ENCODE measurements at places on chromosomes 7 and 10.

- no peak for DNase-seq
- no peaks in the 10 kb centered on the region for H3K36me3 ChIP-seq
Observed at GRCh38 chr7:141549582-141549981, 1.6 kb upstream of the AGK start.

DNA sequence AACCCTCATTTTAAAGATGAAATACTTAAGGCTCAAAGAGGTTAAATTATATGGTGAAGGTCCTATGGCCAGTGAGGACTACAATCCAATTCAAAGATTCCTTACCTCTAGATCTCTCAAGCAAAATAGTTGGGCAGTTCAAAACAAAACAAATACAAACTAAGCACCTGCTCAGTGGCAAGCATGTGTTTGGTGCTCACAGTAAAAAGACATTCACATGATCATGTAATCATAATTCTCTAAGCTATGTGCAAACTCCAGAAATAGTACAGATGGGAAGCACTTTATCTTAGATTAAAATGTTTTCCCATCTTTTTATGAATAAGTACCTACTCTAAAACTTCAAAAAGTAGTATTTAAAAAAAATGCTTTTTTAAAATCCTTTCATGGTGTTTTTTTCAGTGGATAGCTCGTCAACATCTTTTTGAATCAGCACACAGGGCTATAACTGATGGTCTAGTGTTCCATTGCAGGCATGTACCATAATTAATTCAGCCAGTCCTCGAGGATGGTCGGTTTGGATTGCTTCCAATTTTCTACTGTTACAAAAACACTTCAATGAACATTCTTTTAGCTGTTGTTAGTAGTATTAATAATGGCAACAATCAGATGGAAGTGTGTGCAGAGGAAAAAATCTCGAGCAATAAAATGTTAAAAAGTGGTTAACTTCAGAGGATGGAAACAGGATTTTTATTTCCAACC is 58.4 kb downstream of the CHCHD3 start:
- no peak overlapping the region for H3K4me3 ChIP-seq
- no peaks in the 10 kb centered on the region for H3K36me3 ChIP-seq
- H3K27ac ChIP-seq = no peak overlapping the region
- no peaks in the 10 kb centered on the region for H3K27me3 ChIP-seq

- no peaks in the 10 kb centered on the region for H3K36me3 ChIP-seq
- no peaks in the 10 kb centered on the region for H3K4me1 ChIP-seq
- H3K27me3 ChIP-seq = peaks cover 50% of the 10 kb centered on the region
Observed at GRCh38 chr7:189719-190118, 2.7 kb upstream of the FAM20C start.

DNA sequence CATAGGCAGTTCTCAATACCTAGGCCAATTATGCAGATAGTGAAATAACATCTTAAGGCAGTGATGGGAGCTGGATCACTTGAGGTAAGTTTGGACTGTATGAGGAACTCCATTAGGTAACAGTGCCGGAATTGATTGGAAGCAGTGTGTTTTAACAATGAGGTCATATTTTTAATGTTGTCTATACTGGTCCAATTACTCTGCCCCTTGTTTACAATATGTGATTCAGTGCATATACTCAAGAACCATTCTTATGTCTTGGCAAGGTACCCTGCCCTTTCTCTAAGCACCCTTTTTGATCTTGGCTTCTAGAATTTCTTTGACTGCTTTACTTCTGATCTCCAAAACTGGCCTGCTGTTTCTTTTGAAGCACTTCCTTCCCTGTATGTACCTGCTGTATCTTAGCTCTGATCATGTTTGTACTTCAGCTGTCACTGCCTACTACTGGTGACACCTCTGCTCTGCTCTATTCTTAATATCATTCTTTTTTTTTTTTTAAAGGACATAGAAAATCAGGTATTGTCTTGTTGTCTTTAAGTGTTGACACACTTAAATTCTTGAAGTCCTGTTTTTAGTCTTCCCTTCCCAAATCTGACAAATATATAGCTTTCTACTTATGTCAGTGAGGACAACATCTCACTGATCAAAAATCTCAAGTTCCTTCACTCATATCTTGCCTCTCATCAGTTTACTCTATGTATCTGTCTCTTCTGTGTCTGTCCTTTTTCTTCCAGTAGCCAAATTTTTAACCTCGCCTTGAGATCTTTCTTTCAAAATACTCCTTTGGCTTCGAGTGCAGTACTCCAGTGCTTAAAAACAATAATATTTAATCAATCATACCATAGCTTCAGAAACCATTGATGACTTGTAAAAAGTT is 46.4 kb upstream of the RPA3 start:
- H3K4me1 ChIP-seq = peaks cover 6% of the 10 kb centered on the region
- no peak for DNase-seq
- no peak overlapping the region for H3K4me3 ChIP-seq
- no peaks in the 10 kb centered on the region for H3K36me3 ChIP-seq

DNA sequence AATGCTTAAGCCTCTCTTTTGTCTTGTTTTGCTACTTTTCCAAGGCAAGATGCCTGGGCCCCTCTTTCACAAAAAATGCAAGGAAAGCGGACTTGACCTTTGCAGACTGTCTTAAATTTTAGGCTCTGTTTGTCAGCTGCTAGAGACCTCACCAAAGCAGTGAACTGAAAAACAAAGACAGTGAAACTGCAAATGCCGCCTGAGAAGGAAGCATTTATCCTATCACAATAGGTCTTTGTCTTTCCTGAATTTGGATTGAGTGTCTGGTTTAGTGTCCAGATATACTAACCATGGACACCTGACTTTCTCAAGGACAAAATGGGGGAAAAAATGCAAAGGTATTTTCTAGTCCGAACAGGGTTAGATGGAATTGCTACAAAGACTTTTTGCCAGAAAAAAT is 256.9 kb downstream of the INHBA start:
- H3K4me1 ChIP-seq = no peaks in the 10 kb centered on the region
- no peak overlapping the region for H3K4me3 ChIP-seq
- DNase-seq = no peak
- H3K27ac ChIP-seq = no peak overlapping the region

GRCh38 chr10:131464789-131465188 is 153.3 kb upstream of the TCERG1L start:
- H3K4me1 ChIP-seq = no peaks in the 10 kb centered on the region
- no peak overlapping the region for H3K4me3 ChIP-seq
- DNase-seq = no peak
- H3K27ac ChIP-seq = no peak overlapping the region

DNA sequence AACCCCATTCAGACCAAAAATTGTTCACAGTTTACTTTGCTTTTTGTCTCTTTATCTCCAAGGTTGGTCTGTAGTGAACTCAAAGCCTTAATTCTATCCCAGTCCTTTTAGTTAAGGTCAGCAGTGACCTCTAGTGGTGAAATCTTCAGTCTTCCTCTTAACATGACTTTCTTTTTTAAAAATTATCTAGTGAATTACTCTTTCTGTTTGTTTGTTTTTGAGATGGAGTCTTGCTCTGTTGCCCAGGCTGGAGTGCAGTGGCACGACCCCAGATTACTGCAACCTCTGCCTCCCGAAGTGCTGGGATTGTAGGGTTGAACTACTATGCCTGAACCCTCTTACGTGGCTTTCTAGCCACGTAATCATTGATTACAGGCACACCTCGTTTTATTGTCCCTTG is 25.0 kb downstream of the ZNF487 start:
- H3K27me3 ChIP-seq = no peaks in the 10 kb centered on the region
- peaks cover 8% of the 10 kb centered on the region for H3K4me1 ChIP-seq
- no peak overlapping the region for H3K27ac ChIP-seq
- no peak overlapping the region for H3K4me3 ChIP-seq
- no peaks in the 10 kb centered on the region for H3K36me3 ChIP-seq

- no peak overlapping the region for H3K27ac ChIP-seq
- no peaks in the 10 kb centered on the region for H3K4me1 ChIP-seq
- H3K4me3 ChIP-seq = no peak overlapping the region
- no peak for DNase-seq
- H3K27me3 ChIP-seq = no peaks in the 10 kb centered on the region
- H3K36me3 ChIP-seq = no peaks in the 10 kb centered on the region
Observed at GRCh38 chr10:110421512-110422138, 76.1 kb upstream of the DUSP5 start.

DNA sequence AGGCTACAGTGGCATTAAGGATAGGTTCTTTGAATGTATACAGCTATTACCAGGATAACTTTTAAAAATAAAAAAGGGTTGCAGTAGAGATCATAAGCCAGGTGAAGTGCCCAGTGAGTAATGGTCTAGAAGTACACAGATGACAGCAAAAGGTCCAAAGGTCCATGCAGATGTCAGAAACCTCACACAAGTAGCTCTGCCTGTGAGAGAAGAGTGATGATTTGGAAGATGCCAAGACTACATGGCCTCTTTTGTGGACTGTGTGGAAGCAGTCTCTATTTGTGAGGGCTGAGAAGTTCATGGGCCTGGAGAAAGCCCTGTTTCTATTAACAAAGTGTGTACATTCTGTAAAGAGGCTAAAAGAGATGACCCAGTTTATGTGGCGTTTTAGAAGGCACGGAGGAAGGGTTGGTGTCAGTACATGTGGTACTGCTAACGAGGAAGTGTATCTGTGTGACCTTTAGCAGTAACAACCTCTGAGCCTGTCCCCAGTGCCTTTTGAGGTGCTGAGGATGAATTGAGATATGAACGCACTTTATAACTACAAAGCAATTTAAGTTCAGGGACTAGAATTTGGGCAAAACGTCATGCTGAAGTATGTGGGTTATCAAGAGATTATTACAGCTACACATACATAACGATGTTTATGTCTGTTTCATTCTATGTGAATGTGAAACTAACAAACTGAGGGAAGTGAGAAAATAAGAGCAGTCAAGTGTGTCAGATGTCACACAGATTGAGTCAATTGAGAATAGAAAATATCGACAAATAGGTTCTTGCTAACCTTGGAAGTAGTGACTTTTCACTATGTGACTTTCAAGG is 7.6 kb downstream of the CYCS start:
- DNase-seq = no peak
- peak overlapping the region; percentile 90 for H3K27ac ChIP-seq
- no peaks in the 10 kb centered on the region for H3K27me3 ChIP-seq
- peak overlapping the region; percentile 50 for H3K4me3 ChIP-seq
- H3K4me1 ChIP-seq = peaks cover 25% of the 10 kb centered on the region

- no peak overlapping the region for H3K4me3 ChIP-seq
- no peaks in the 10 kb centered on the region for H3K36me3 ChIP-seq
- peaks cover 3% of the 10 kb centered on the region for H3K4me1 ChIP-seq
- no peak overlapping the region for H3K27ac ChIP-seq
- no peaks in the 10 kb centered on the region for H3K27me3 ChIP-seq
Observed at GRCh38 chr10:46229144-46229563, 57.6 kb upstream of the ANTXRL start.

GRCh38 chr10:9069136-9069535 is 1014.6 kb downstream of the GATA3 start:
- H3K36me3 ChIP-seq = no peaks in the 10 kb centered on the region
- H3K27ac ChIP-seq = no peak overlapping the region
- no peak overlapping the region for H3K4me3 ChIP-seq
- H3K4me1 ChIP-seq = no peaks in the 10 kb centered on the region

GRCh38 chr7:12488341-12488740 is 82.2 kb upstream of the SCIN start:
- no peaks in the 10 kb centered on the region for H3K27me3 ChIP-seq
- H3K4me1 ChIP-seq = no peaks in the 10 kb centered on the region
- DNase-seq = no peak
- H3K4me3 ChIP-seq = no peak overlapping the region

DNA sequence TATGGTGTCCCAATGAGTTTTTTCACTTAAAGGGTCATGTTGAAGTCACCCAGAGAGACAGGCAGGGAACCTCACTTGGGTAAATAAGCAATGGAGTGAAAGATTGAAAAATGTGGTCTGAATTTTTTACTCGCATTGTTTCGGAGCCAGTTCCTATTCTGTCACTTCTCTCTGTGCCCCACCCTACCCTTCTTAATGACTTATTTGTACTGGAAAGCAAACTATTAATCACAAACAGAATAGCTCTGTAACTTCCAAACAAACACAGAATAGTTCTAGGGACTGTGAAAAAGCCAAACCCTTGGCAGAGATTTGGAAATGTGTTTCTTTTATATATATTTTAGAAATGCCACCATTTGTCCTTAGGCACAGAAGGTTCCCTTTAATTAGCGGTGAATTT is 76.0 kb downstream of the LRMDA start:
- no peaks in the 10 kb centered on the region for H3K36me3 ChIP-seq
- H3K4me1 ChIP-seq = peaks cover 17% of the 10 kb centered on the region
- H3K27ac ChIP-seq = no peak overlapping the region

GRCh38 chr7:91543646-91544045 is 279.4 kb downstream of the FZD1 start:
- H3K27me3 ChIP-seq = no peaks in the 10 kb centered on the region
- no peak for DNase-seq
- no peak overlapping the region for H3K27ac ChIP-seq
- no peaks in the 10 kb centered on the region for H3K4me1 ChIP-seq

GRCh38 chr10:43671659-43672531 is 23.2 kb upstream of the ZNF32 start:
- DNase-seq = no peak
- H3K4me3 ChIP-seq = no peak overlapping the region
- H3K36me3 ChIP-seq = no peaks in the 10 kb centered on the region
- H3K27ac ChIP-seq = no peak overlapping the region

GRCh38 chr7:29556405-29557195 is 7.0 kb upstream of the PRR15 start:
- H3K4me3 ChIP-seq = no peak overlapping the region

DNA sequence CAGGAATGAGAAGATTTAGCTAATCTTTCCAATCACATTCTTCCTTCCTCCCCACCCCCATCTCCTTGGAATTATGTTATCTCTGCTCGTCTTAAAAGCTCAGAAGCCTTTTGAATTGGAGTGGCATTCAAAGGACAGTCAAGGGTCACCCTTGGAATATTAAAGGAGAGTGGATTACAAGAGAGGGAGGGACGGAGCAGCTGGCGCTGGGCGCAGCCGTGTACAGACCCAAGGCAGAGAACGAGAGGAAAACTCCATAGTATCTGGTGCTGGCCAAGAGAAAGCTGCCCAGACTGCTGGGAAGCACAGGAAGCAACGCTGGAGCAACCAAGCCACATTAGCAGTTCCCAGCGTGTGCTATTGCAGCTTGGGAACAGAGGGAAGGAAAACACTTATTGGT is 95.7 kb downstream of the POU6F2 start:
- H3K27me3 ChIP-seq = no peaks in the 10 kb centered on the region
- H3K4me3 ChIP-seq = no peak overlapping the region

DNA sequence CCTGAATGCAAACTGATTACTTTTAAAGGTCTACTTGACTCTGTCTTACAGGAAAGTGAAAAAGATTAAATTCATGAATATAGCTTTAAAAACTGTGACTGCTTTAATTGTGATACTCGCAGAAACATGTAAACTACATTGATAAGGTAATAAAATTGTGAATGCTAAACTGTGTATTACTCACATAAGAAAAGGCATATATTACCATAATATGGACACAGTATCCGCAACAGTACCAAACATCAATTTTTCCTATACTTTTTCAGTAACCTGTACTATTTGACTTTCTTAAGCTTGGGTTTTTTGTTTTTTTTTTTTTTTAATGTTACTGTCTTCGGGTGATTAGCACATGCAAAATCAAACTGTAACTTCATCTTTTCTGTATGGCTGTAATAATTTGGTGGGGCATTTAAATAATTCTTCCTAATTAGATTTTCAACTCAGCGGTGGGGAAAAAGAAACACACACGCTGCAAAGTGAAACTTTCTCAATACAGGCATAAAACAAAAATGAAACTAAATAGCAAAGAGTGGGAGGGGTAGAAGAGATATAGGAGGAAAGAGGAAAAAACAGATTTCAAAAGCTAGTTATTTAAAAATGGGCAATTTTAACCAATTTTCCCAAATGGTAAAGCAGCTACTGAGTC is 23.2 kb downstream of the NT5C3A start:
- H3K27me3 ChIP-seq = no peaks in the 10 kb centered on the region
- peaks cover 86% of the 10 kb centered on the region for H3K4me1 ChIP-seq
- H3K36me3 ChIP-seq = peaks cover 15% of the 10 kb centered on the region
- peak overlapping the region; percentile 85 for H3K27ac ChIP-seq

- H3K27me3 ChIP-seq = no peaks in the 10 kb centered on the region
- H3K36me3 ChIP-seq = no peaks in the 10 kb centered on the region
- H3K27ac ChIP-seq = no peak overlapping the region
- no peak for DNase-seq
- H3K4me1 ChIP-seq = no peaks in the 10 kb centered on the region
Observed at GRCh38 chr7:128210590-128211570, 30.2 kb upstream of the LEP start.
